Metanephros (tissue), 2 donors: ENCODE measurements at places on chromosomes 13 and 19. TPM values are rescaled to one million over a fixed set of nuclear protein-coding genes. Genes with fewer than 3 reads are reported as not detected.

PLEKHA4 gene
- total RNA-seq = 18.1 TPM

DHPS gene
- total RNA-seq = 85.2 TPM

SHFL gene
- 25.0 TPM for total RNA-seq

GRIN2D gene
- total RNA-seq = 0.99 TPM

KLK5 gene
- 0.93 TPM for total RNA-seq

WDR87 gene
- total RNA-seq = not detected

REEP6 gene
- 4.0 TPM for total RNA-seq

ZNF585A gene
- total RNA-seq = 8.7 TPM

SHD gene
- 5.6 TPM for total RNA-seq

CYSLTR2 gene
- total RNA-seq = 1.1 TPM

NCR1 gene
- 0.70 TPM for total RNA-seq
